ENCODE measurements at places on chromosomes 2 and 18.

DNA sequence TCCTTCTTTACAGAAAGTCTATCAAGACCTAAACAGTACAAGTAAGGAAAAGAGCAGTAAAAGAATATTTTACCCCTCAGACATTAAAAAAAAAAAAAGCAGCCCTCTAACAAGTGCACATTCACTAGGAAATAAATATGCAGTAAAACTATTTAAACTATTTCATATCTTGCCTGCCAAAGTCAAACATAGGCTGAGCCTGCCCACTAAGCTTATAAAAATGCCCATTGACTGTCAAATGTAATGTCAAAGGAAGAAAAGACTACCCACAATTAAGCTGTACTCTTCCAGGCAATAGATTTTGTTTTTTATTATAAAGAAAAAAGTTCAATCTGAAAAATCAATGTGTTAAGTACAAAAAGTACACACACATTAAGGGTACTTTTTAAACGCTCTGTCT, 11.8 kb downstream of the ALS2 start:
- no peak for DNase-seq

GRCh38 chr18:10010611-10011015, 96.8 kb downstream of the VAPA start:
- DNase-seq = no peak

GRCh38 chr2:239365071-239365781, 35.6 kb downstream of the HDAC4 start:
- DNase-seq = no peak

DNA sequence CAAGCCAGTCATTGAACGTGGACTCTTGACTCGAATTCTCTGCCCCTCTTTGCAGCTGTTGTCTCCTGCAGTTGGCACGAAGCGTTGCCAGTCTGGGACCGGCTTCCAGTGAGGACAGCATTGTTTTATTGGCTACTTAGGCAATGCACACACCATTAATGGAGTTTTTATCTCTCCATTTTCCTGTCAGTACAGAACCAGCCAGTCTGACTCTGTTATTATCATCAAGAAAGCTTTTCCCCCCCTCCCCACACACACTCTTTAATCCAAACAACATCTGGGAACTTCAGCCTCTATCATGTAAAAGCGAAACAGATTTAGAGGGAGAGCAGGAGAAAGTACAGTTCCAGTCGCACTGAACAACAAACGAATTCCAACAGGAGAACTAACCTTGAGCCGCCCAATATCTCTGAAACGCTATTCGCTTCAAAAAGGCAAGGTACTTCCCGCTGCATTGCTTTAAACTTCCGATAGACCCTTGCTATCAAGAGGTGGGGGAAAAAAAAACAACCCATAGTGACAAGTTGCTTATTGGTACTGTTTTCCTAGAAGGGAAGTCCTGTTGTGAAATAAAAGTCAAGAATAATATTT, 38.2 kb downstream of the ACVR1 start:
- DNase-seq = peak; percentile 23

DNA sequence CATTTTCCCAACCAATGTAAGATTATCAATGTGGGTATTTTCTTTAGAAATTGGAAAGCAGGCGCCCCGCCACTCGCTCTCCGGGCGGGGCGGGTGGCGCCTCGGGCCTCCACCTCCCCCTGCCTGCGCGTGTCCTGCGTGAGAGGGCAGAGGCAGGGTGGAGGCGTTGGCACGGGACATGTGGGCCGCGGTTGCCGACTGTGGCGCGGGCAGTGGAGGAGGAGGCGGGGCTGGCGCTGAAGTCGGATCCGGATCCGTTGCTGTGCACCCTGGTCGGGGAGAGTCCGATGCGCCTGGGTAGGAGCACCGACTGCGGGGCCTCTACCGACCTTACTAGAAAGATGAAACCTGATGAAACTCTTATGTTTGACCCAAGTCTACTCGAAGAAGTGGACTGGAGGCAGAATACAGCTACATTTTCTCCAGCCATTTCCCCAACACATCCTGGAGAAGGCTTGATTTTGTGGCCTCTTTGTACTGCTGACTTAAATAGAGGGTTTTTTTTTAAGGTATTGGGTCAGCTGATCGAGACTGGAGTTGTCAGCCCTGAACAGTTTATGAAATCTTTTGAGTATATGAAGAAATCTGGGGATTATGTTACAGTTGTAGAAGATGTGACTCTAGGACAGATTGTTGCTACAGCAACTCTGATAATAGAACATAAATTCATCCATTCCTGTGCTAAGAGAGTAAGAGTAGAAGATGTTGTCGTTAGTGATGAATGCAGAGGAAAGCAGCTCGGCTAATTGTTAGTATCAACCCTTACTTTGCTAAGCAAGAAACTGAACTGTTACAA, 37.9 kb downstream of the PMS1 start:
- no peak for DNase-seq

GRCh38 chr18:63284827-63285733, 34.5 kb downstream of the BCL2 start:
- DNase-seq = no peak

GRCh38 chr2:84900971-84901370, 4.5 kb upstream of the TMSB10 start:
- DNase-seq = no peak

DNA sequence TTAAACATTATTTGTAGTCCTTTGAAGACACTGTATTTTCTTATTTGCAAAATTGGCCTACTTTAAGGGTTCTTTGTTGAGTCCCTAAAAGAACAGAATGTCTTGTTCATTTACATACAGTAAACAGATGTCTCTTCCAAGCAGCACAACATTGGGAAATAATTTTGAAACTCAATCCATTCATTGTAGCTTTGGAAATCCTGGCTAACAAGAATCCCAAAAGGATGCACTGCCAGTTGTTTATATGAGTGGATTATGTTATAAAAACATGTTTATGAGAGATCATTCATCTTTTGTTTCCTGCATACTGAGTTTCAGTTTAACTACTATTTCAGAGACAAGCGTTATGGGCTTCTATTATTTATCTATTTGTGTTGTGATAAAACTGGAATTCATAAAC, 499.3 kb downstream of the PID1 start:
- DNase-seq = no peak

GRCh38 chr18:9914584-9915290, 921 bp downstream of the VAPA start:
- DNase-seq = no peak
